NCI-H226 (cell line): ENCODE measurements at places on chromosomes 16 and 17.

GRCh38 chr17:70609566-70609965 lies 440.2 kb downstream of the KCNJ2 start:
- no peak for DNase-seq

- DNase-seq: no peak
Observed at GRCh38 chr17:17581509-17581908, 10.0 kb downstream of the PEMT start.

DNA sequence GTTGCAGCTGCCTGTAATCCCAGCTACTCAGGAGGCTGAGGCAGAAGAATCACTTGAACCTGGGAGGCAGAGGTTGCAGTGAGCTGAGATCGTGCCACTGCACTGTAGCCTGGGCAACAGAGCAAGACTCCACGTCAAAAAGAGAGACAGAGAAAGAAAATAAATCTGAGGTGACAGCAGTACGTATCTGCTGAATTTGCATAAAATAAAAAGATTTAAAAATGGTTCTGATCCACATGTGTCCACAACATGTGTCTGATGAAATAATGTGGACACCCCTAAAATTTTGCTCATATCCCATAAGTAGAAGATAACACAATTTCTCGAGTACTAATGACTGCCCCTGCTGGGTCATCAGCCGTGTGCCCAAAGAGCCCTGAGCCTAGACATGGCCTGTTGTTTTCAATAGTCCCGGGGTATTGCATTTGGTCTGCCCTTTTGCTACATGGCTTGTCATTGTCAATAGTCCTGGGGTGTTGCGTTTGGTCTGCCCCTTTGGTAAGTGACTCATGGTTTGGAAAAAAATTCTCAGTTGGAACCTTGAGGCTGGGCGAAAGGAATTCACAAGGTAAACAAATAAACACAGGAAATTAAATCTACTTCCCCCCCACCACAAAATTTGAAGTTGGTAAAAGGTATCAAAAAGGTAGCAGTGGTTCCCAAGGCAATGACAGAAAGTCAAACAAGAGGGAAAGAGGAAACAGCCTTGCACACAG lies 434.6 kb upstream of the MAF start:
- no peak for DNase-seq

DNA sequence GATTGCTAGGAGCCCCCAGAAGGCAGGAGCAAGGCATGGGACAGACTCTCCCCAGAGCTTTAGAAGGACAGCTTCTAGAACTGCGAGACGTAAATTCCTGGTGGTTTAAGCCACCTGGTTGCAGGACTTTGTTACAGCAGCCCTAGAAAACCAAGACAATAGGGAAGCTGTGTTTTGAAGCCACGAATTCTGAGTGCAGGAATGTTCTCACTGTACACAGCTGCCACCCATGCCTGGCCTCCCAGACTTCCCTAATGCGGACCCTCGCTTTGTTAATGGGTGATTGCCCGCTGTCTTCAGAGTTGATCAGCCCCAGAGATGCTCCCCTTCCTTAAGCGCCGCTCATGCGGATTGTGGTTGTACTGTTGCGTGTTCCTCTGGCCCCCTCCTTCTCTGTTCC lies 177.1 kb downstream of the MSI2 start:
- DNase-seq: no peak

GRCh38 chr17:43587647-43588046 lies 41.5 kb upstream of the ETV4 start:
- no peak for DNase-seq

GRCh38 chr16:51569203-51569931 lies 418.3 kb upstream of the SALL1 start:
- no peak for DNase-seq

- no peak for DNase-seq
Observed at GRCh38 chr17:41989702-41990419, 23.3 kb downstream of the CNP start.

- DNase-seq: no peak
Observed at GRCh38 chr17:7825206-7825990, 8.6 kb upstream of the KDM6B start.

DNA sequence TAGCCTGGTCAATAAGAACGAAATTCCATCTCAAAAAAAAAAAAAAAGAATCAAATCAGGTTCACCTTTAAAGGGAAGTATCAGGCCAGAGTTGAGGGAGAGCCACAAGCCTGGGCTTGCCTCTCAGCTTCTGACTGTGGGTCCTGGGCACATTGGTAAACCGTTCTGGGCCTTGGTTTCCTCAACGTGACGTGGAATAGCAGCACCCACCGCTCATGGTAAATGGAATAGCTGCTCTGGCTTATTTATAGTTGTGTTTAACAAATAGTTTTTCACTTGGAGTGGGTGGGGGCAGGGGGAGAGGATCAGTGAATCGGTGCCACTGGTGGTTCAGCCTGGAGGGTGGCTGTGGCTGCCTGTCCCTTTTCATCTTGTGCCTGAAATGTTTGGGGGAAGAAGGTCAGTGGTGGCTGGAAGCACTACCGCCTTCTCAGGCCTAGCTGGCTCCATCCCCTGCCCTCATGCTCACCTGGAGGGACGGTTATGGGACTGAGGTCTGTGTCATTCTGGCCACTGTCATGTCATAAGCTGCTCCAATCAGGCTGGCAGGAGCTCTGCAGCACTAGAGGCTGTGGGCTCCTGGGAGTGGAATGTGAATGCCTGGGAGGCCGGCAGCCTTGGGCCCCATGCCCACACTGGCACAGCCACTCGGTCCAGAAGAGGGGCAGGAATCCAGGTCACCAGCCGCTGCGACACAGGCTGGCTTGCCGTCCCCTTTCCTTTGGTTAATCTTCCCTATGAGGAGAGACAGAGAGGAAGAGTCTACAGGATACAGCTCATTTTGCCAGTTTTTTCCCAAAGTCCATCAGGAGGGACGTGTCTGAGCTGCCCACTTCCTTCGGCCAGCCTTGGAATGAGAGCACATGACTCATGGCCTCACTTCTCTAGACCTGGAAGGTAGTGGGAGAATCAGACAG lies 27.0 kb downstream of the CCR7 start:
- DNase-seq: peak; percentile 69

DNA sequence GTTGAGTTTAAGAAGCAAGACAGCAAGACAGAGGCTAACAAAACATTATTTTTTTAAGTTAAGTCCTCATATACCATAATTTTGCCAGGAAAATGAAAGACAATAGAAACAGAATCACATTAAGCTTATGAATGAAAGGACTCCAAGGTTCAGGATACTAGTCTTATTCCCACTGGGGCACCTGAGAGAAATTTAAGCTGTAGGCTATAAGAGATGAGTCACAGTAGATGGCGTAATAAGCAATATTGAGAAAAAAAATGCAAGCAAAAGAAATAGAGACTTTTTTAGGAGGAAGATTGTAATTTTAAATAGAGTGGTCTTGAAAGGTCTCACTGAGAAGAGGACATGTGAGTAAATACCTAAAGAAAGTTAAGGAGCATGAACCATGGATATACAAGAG lies 57.1 kb upstream of the KIF2B start:
- DNase-seq: no peak

GRCh38 chr16:85625485-85626117 lies 12.5 kb downstream of the GSE1 start:
- DNase-seq: no peak

DNA sequence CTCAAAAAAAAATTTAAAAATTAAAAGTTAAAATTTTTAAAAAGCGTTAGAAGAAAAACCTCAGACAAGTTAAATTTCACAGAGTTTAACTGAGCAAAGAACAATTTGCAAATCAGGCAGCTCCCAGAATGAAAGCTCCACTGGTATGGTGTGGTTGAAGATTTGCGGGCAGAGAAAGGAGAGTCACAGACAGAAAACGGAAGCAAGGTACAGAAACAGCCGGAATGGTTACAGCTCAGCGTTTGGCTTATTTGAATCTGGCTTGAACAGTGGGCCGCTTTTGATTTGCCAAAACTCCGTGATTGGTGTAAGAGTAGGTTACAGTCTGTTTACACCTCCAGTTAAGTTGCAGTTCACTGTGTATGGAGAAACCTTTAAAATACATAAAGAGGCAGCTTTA lies 297.1 kb downstream of the HS3ST4 start:
- DNase-seq: no peak
